ENCODE measurements at places on chromosomes 6 and 20. TPM values are rescaled to one million over a fixed set of nuclear protein-coding genes. Genes with fewer than 3 reads are reported as not detected.

The TMC2 gene
- not detected for total RNA-seq

The DDO gene
- total RNA-seq = 0.16 TPM

The SUMO4 gene
- total RNA-seq = not detected

The SIM1 gene
- total RNA-seq = not detected

Measured in A549 treated with Hydrocortisone at 1 μM for 4 hours (cell line).